ENCODE measurements at places on chromosomes 1 and 21.
A peak's percentile ranks its signal among the peaks of the same experiment; 100 is the strongest.

DNA sequence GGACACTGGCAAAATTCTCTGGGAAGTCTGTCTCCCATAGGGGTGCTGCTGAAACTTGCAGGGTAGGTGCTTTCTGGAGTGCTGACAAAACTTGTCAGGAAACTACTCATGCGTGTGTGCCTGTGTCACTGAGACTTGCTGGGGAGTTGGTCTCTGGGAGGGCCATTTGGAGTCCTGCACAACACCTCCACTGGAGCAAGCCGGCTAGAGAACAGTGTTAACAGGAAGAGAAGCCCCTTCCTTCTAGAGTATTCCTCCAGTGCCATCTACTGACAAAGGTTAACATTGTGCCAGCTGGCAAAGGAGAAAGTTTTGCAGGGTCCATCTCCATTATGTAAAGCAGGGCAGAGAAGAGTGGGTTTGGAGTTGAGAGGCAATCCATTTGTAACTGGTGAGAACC lies 30.0 kb downstream of the ZMYM4 start:
- peak; percentile 1 for DNase-seq

DNA sequence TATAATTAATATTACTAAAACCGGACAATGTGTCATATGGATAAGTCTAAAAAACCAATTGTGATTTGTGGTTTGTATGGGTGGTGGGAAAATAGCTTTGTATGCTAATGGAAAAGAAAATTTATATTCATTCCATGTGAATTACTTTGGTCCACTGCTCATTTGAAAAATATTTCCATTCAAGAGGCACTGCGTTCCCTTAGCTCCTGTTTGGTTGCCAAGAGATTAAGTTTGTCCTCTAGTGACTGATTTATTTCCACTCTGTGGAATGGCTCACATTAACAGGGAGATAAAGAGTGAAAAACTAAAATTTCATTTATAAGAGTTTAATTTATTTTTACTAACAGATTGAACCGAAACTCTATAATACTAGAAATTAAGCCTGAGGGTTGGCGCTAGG lies 744.1 kb upstream of the CHRM3 start:
- DNase-seq, result no peak

DNA sequence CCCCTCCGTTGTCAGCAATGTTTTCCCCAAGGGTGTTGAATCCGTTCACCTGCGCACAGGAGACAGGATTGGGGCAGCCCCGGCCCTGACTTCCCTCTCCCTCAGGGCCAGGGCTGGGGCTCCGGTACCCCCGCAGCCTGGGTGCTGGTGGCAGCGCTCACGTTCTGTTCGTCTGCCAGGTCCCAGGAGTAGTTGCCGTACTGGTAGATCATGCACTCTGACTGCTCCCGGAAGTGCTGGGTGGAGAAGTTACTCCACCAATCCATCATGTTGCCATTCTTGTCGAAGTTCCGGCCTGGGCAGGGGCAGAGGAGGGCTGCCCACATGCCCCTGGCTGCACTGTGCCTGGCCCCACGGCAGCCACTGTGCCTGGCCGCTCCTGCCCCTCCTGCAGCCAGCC lies 6.1 kb downstream of the PRXL2B start:
- DNase-seq, result no peak

DNA sequence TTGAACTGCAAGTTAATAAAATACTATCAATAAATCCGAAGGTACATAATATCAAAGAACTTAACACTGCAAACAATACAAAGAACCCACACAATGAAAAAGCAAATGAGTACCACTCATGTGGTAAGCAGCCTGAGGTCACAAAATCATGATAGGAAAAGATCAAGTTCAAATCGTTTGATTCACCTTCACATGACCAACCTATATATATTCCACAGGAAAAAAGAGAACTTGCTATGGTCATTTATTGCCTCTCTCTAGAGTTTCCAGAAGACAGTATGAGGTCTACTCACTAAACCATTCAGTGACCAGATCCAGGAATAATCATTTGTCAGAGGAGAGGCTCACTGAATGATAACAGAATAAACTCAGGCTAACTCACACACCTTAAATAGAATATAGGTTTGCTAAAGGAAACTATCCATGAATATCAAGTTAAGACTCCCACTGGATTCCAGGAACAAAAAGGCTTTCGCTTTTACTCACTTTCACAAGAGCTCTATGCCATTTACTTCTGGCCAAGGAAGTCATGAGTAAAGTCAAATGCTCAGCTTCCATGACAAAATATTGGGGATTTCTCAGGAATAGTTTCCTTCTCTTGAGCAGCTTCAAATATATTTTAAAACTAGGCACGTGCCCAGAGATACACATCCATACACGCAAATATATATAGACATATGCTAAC lies 48.3 kb upstream of the RGS1 start:
- DNase-seq, result no peak

DNA sequence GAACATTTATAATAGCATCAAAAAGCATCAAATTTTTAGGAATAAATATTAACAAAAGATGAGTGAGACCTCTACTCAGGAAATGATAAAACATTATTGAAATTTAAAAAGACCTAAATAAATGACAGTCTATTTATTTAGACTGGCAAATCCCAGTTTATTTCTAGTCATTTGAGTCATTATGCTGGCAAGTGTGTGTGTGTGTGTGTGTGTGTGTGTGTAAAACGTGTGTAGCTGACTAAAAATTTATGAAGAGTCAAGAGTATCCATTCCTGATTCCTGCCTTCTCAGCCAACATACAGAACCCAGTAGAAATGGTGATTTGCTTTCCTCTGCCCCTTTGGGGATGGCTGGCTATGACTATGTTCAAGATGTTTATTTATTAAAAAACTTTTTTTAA lies 46.2 kb downstream of the OSBPL9 start:
- DNase-seq, result no peak

- no peak for DNase-seq
Measured at GRCh38 chr1:214550013-214550856, 1.2 kb downstream of the PTPN14 start.

GRCh38 chr1:212421165-212421564 lies 6.5 kb upstream of the PACC1 start:
- no peak for DNase-seq

GRCh38 chr1:43874716-43875115 lies 58.9 kb upstream of the ARTN start:
- DNase-seq, result no peak

DNA sequence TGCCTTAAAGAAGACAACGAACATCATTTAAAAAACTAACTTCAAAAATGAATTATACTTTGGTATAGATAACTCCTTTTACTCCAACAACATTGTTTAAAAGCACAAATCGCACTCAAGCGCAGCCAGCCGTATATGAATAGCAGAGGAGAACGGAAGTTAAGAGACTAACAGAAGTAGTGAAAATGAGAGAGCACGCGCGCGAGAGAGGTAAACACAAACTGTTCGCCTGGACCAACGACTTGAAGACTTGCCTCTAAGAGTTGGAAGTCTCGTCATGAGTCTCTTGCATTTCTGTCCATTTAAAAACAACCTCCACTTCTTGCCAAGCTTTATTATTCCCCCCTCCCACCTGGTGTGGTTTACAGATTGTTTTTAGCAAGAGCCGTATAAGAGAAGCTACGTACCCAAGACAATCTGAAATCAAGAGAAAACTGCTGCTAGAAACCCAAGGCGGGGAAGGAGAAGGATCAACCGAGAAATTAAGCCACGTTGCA lies 479 bp downstream of the SELENOF start:
- DNase-seq, result peak; percentile 3

- DNase-seq, result peak; percentile 6
Measured at GRCh38 chr1:89519779-89520358, 4.8 kb upstream of the LRRC8B start.

- no peak for DNase-seq
Measured at GRCh38 chr1:32186491-32186890, 7.0 kb downstream of the TXLNA start.

GRCh38 chr1:119053917-119054316 lies 65.8 kb upstream of the TBX15 start:
- DNase-seq, result no peak

DNA sequence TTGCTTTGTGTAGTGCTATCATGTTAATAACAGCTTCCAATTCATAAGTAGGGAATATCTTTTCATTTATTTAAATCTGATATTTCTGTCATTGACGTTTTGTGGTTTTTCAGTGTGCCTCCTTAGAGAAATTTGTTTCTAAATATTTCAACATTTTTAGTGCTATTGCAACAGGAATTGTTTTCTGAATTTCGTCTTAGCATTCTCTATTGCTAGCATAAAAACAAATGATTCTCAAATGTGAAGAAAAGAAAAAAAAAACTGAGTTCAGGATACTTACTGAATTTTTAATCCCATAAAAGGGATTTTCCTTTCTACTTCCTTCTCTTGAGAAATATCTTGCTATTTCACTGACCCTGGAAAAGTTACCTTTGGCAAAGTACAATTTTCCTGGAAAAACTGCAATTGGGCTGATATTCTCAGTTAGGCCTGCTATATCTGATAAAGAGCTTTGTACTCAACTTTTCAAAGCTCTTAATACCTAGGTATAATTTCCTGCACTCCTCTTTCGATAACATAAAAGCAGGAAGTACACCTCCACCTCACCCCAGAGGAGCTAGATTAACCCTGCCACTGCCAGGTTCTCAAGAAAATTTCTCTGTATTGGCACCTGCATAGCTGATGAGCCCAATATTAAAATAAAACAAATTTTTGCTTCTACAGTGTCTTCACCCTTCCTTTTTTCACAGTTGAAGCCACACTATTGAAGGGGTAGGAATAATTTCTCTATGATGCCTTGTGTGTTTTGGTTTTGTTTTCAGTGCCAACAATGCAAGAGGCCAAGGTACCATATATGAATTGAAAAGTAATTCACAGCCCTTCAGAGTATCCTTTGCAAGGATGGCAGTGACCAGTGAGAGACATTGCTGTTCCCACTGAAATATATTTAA lies 35.6 kb downstream of the PTPN14 start:
- no peak for DNase-seq

- DNase-seq, result no peak
Measured at GRCh38 chr1:107457989-107458388, 317.1 kb downstream of the NTNG1 start.

GRCh38 chr1:6898974-6899539 lies 113.8 kb downstream of the CAMTA1 start:
- DNase-seq, result no peak

GRCh38 chr21:15004721-15005370 lies 60.0 kb downstream of the NRIP1 start:
- DNase-seq, result no peak

DNA sequence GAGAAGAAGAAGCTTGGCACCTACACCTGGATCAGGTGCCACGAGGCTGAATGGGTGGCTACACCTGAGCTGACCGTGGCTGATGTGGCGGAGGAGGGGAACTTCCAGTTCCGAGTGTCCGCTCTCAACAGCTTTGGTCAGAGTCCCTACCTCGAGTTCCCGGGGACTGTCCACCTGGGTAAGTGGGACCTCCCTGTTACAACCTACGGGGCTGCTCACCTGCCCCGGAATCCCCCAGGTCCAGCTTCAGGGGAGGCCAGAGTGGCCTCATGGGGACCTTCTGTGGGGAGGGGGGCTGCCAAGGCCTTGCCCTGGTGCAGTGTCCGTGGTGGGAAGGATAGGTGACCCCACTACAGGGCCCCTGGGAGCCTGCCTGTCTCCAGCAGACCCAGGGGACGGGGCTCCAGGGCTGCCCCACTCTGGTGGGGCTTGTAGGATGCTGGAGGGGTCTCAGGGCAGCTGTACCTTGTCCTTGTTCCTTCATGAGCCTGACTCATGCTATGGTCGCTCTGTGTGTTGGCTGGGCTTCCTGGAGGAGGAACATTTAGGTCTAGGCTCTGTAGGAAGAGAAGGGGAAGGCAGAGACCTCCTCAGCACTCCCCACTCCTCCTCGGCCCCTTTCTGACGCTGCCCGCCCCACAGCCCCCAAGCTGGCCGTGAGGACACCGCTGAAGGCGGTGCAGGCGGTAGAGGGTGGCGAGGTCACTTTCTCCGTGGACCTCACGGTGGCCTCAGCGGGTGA lies 7.2 kb downstream of the OBSCN start:
- no peak for DNase-seq
